ENCODE measurements at places on chromosomes 12 and 14.

DNA sequence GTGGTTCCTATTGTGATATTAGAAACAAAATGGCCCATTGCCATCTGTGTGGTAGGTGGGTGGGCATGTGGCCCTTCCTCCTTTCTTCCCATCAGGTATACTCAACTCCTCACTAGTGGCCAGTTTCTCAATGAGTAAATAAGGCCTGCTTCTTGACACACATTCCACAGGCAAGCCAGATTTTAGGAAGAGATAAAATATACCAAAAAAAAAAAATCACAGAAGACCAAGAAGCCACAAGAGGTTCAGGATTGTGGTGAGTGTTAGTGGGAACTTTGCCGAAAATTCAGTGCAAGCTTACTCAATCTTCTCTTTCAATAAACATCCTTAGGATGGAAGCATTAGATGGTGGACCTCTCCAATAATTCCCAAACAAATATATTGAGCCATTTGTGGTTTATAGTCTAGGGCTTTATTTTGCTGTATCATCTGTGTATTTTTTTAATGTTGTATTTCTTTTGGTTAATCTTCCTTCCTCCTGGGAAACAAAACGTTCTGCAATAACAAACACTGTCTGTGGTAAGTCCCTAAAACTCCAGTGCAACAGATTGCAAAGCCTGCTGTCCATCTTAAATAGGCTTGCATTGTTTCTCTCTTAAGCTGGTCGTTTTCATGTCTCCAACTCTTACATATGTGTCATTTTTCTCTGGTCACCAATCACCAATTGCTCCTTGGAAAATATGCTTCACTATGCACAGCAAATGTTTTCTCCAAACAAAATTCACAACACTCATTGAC, 289.9 kb upstream of the KITLG start:
- no peak for DNase-seq

DNA sequence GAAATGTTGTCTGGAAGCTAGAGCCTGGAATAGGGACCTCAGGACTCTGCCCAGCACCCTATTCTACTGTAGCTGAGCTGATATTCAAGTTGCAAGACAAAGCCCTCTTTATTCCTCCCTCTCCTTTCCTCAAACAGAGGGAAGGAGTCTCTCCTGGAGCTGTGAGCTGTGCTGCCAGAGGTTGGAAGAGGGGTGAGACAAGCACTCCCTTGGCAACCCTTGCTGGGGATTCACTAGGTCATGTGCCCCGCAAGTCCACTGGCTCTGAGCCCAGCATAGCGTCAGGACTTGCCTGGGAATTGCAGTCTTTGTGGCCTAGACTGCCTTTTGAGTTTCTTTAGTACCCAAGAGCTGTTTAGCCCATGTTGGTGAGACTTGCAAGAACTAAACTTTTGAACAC, 11.4 kb upstream of the ASCL1 start:
- no peak for DNase-seq

GRCh38 chr12:114400925-114401324, 5.0 kb downstream of the TBX5 start:
- DNase-seq: no peak

- DNase-seq: peak; percentile 57
Observed at GRCh38 chr14:60514741-60515491, 6.0 kb downstream of the SIX6 start.

DNA sequence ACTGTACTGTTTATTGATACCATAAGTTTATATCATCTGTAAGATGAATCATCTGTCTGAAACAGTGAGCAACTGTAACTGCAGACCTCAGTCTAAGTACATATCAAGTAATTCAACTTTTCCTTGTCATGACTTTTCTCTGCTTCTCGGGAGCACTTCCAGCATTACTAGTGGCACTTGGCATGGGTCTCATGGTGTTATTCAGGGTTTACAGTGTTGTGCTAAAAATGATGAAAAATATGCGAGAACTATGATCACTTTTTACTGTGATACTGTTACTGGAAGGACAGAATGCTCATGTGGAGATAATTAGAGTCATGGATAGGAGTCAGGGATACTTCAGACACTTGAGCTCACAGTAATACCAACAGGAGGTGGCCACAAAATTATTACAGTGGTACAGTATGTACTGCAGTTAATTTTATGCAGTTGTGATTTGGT, 8.3 kb downstream of the KTN1 start:
- DNase-seq: no peak

DNA sequence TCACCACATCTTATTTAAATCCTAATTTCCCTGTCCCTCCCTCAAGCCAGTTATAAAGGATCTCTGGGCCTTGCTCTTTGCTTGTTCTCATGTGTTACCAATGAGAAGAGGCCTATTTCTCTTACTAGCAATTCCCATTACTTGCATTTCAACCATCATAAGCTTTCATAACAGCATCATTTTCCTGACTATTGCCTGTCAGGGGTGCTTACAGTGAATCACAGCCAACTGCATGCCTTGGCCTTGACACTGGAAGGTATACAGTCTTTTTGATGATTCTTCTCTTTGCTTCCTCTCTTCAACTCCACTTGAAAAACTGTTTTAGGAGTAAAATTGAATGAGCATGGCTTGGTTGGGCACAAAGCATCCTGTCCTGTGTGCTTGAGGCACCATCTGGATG, 127.0 kb downstream of the NPAS3 start:
- no peak for DNase-seq

- DNase-seq: no peak
Observed at GRCh38 chr12:16218934-16219751, 58.3 kb downstream of the SLC15A5 start.

DNA sequence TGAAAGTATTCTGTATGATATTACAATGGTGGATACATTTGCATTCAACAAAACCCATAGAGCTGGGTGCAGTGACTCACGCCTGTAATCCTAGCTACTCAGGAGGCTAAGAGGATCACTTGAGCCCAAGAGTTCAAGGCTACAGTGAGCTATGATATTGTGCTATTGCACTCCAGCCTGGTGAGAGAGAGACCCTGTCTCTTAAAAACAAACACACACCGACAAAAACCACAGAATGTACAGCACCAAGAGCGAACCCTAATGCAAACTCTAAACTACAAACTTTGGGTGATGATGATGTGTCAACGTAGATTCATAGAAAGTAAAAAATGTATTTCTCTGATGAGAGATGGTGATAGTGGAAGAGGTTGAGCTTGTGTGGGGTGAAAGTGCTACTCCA, 8.6 kb downstream of the CAPRIN2 start:
- DNase-seq: no peak
